ENCODE measurements at places on chromosomes 1 and 21. TPM values are rescaled to one million over a fixed set of nuclear protein-coding genes. Genes with fewer than 3 reads are reported as not detected.

DNA sequence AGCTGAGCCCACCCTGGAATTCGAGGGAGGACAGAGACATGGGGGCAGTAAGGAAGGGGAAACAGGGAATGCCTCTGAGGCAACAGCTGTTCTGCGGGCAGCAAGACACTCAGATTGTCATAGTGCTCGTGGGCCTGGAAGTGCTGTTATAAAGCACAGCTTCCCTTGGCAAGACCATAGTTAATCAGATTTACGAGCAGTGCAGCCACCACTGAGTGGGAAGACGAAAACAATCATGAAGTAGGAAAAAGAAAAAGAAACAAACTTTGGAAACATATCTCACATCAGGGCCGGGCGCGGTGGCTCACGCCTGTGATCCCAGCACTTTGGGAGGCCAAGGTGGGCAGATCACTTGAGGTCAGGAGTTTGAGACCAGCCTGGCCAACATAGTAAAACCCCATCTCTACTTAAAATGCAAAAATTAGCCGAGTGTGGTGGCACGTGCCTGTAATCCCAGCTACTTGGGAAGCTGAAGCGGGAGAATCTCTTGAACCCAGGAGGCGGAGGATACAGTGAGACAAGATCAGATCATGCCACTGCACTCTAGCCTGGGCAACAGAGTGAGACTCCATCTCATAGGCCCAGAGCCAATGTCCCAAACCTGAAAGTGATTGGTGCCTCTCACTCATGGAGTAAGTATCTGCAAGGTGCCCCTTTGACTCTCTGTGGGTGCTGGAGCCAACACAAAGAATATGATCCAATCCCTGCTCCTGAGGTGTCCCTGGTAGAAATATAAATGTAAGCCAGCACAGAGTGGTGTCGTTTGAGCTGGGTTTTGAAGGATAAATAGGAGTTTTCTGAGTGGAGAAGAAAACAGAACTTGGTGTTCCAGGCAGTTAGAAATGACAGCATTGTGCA, 55.6 kb upstream of the GPR153 start:
- DNase-seq = no peak

DNA sequence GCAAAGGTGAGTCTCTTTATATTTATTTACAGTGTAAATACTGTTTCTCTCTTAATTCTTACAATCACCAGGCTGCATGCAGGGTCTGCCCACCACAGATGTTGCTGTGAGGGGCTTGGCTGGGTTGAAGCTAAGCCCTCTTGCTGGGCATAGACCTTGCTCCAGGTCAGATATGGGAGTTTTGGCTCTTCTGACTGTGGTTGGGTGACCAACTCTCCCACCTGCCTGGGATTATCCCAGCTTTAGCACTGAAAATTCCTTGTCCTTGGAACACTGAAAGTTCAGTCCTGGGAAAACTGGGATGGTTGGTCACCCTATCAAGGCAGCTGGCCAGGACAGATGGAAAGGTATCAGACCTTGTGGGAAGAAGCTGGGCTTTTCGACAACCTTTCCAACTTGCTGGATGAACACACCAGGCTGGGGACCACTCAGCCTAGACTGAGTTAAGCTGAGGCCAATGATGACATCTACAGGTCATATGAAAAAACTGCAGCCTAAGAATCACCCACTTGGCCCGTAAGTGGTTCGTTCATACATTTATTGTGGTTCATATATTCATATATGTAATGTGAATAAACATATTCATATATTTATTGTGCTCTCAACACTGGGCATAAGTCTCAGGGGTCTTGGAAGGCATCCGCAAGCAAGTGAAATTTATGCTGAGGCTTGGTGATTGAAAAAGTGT, 26.6 kb upstream of the HPDL start:
- DNase-seq = peak; percentile 66

DNA sequence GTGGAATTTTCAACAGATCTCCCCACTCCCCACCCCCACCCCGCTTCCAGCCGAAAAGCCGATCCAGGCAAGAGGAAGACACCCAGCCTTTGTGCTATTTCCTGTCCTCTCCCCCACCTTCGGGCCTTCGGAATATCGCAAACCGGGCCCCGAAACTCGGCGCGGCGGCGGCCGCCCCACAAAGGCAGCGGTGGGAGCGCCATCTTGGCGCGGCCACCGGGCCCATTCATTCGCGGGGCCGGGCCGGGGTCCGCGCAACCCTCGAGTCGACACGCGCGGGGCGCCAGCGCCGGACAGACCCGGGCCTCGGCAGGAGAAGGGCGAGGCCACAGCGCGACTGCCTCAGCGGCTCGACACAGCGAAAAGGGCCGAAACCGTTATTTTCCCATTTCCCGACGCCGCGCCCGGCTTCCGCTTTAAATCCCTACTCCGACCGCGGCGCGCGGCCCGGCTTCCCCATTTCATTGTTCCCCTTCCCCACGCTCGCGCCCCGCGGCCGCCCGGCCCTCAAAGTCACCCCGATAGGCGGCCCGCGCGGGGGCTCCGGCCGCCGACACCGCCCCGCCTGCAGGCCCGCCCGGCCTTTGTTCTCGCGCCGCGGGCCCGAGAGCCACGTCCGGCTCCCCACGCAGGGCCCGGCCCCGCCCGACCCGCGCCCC, 911 bp downstream of the GNB1 start:
- peak; percentile 23 for DNase-seq

GRCh38 chr21:38075833-38076587, 159.8 kb upstream of the KCNJ6 start:
- DNase-seq = no peak

GRCh38 chr21:45618846-45619485, 24.6 kb upstream of the PCBP3 start:
- DNase-seq = no peak

GRCh38 chr1:1441002-1441888, 5.8 kb downstream of the VWA1 start:
- DNase-seq = peak; percentile 35

DNA sequence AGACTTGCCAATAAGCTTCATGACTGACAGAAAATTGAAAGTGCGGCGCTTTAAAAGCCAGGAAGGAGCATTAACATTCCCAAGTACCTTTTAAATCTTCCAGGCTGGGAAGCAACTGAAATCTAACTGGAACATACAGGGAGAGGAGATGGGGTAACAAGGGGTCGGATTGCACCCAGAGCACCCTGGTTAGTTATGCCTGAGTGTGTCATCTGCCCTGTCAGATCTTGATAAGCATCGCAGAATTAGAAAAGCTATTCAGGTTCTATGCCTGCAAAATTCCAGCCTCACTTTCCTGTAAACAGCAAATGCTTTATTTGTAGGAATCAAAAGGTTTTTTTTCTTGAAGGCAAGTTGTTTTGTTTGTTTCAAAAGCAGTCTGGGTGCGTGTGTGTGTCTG, 58.5 kb downstream of the SERBP1 start:
- no peak for DNase-seq

DNA sequence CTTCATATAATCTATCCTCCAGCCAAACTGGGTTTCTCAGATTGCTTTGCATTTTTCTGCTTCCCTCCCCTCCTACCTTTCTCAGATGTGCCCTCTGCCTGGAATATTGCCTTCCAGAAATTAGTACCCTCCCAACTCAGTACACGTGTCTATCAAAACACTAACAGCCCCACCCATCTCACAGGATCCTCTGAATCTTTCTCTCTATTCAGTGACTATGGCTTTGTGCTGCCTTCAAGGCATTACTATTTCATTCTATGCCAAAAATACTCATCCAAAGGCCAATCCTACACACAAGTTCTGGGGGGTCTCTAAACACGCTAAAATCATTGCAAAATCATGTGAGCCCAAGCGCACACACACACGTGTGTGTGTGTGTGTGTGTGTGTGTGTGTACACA, 58.4 kb downstream of the ZNF281 start:
- DNase-seq = no peak

DNA sequence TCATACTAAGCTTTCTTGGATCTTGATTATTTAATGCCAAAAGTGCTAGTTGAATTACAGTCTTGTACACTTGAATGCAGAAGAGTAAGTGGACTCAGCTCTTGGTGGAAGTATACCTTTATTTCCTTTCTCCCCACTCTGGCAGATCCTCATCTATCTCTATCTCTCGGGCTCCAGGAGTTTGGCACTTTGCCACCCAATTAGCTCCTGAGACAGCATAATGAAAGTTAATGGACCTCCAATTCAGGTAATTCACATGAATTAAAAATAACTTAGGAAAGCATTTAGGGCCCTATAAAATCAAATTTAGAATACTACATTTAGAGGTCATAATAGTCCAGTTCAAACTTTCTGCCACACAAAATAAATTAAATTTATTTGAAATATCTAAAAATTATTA, 67.4 kb downstream of the OLFM3 start:
- DNase-seq = no peak

GRCh38 chr21:45484318-45484717, 57.9 kb downstream of the SLC19A1 start:
- DNase-seq = no peak

GRCh38 chr1:192878249-192878648, 69.4 kb downstream of the RGS2 start:
- no peak for DNase-seq

GRCh38 chr1:59397139-59397858, 100.4 kb downstream of the FGGY start:
- DNase-seq = no peak

GRCh38 chr1:212106286-212106792, 70.8 kb downstream of the DTL start:
- no peak for DNase-seq

Gene KCNE2
- polyA plus RNA-seq = 0.67 TPM

Gene ITLN2
- not detected for polyA plus RNA-seq

Gene WASF2
- polyA plus RNA-seq = 68.9 TPM

Gene ANKRD34A
- polyA plus RNA-seq = 0.12 TPM

Gene NOS1AP
- polyA plus RNA-seq = not detected
